CD8-positive, alpha-beta memory T cell (primary cell): ENCODE measurements at places on chromosomes 4 and X. TPM values are rescaled to one million over a fixed set of nuclear protein-coding genes. Genes with fewer than 3 reads are reported as not detected.

DNA sequence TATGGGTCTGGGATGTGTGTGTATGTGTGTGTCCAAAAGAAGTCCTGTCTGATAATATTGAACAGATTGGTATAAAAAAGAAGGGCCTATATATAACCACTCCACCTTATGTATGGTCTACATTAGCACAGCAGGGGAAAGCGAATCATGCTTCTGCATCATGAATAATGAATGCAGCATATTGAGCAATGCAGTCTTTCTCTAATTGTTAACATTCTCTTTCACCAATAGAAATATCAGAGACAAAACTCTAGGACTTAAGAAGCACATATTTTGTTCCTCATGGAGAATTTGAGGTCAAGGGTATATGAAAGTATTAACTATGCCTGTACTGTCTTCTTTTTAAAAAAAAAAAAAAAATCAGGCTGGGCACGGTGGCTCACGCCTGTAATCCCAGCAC lies 264.3 kb upstream of the NOCT start:
- DNase-seq: no peak

GRCh38 chr4:186039697-186040096 lies 29.3 kb upstream of the TLR3 start:
- DNase-seq: no peak

DNA sequence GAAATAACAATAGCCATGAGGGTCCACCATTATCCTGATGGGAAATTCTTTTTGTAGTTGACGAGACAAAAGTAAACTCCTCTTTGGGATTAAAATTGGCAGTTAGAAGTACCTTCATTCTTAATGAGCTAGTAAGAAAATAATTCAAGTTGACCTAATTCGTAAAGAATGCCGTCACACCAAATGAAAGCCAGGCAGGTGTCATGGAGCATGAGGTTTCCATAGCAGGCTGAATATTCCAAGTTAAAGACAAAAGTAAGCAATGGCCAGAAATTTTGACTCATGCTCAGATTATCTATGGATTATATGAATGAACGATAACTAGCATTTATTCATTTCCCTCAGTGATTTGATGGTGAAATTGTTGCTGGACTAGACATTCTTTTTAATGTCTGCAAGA lies 192.2 kb upstream of the FAT1 start:
- DNase-seq: no peak

GRCh38 chr4:167623241-167623572 lies 388.9 kb upstream of the SPOCK3 start:
- no peak for DNase-seq

- no peak for DNase-seq
Observed at GRCh38 chrX:130974323-130974722, 71.3 kb upstream of the ENOX2 start.

GRCh38 chrX:68686097-68686977 lies 38.9 kb downstream of the STARD8 start:
- no peak for DNase-seq

GRCh38 chr4:13103382-13104015 lies 380.6 kb downstream of the RAB28 start:
- DNase-seq: no peak

DNA sequence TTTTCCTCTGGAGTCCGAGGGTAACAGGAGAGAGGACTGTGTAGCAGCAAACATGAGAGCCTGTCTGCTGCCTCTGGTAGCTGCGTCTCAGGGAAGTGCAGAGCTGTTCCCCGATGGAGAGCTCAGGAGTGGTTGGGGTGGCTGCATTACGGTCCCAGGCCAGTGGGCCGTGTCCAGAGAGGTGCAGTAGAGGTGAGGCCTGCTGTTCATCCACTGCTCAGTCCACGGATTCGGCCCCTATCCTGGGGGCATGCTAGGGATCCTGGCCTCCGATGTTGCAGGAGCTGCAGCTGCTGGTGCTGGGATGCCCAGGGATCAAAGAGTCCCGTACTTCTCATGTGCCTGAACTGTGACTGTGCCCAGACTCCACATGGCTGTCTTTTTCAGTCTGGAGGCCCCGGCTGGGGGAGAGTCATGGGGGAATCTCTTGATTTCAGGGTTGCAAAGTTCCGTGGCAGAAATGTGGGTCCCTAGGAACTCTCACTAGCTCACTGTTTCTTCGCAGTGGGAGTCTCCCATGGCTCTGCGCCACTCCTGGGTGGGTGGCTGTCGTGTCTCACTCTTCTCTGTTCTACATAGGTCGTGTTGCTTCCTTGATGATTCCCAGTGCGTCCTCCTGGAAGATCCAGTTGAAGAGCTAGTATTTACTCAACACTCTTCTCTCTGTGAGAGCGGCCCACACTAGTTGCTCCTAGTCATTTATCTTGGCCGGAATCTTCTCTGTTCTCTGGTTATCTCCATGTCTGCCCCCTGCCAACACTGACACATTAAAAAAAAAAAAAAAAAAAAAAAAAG lies 109.5 kb upstream of the CENPE start:
- no peak for DNase-seq

DNA sequence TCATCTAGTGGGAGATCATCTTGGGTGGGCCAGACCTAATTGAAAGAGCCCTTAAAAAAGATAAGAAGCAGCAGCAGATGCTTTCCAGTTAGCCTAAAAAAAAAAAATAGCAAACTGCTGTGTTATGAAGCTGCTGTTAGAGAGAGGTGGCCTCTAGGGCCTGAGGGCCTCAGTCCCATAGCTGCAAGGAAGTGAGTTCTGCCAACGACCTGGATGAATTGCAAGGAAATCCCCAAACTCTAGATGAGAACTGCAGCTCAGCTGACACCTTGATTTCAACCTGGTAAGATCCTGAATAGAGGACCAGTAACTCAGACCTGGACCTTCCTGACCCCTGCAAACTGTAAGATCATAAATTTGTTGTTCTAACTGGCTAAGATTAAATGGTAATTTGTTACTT lies 275.2 kb downstream of the TENM3 start:
- DNase-seq: no peak

GRCh38 chr4:165873298-165874071 lies 448 bp downstream of the TLL1 start:
- no peak for DNase-seq

- DNase-seq: peak; percentile 1
Observed at GRCh38 chrX:102712216-102712966, at the start of gene GPRASP2. GPRASP2 (plus strand) TSS chrX:102712448; CDS start chrX:102714870, 2,422 bp downstream.

GRCh38 chr4:42712854-42713253 lies 55.9 kb upstream of the ATP8A1 start:
- DNase-seq: no peak

- no peak for DNase-seq
Observed at GRCh38 chr4:144504883-144505282, 141.1 kb upstream of the HHIP start.

- DNase-seq: no peak
Observed at GRCh38 chr4:116453127-116453526, 632.2 kb downstream of the TRAM1L1 start.

- DNase-seq: no peak
Observed at GRCh38 chr4:7342223-7343080, 92.3 kb downstream of the PSAPL1 start.

DNA sequence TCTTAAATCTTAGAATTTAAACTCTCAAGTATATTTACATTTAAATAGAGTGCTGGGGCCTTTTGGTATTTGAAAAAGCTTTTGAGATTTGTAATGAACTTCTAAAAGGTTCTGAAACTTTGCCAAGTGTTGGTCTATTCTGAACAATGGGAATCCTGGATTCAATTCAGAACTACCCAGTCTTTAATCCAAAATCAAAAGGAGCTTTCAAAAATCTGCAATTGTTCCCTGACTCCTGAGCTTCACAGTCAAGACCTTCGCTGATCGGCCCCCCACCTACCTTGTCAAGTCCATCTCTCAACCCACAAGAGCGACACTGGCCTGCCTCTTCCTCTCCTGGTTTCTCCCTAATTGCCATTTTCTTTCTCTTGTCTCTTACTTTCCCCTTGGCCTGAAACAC lies 666.1 kb upstream of the BOD1L1 start:
- DNase-seq: no peak

DNA sequence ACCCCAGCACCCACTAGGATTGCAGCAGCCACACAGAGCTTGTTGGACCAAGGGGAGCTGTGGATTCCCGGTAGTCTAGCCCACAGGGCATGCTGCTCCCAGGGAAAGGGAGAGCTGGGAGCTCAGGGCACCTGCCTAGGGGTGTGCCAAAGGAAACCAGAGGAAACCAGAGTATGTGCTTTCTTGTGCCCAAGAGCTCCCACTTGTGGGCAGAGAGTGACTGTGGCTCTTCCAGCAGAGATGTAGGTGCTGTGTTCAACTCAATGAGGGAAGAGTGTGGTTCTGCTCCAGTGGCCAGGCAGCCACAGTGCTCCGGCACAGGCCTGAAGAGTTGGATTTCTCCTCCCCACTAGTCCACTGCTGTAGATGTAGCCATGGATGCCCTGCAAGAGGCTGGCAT lies 1050.0 kb upstream of the INTU start:
- DNase-seq: no peak

- no peak for DNase-seq
Observed at GRCh38 chr4:68985442-68985841, 33.8 kb upstream of the UGT2A3 start.

- DNase-seq: no peak
Observed at GRCh38 chr4:103498161-103499070, 221.4 kb downstream of the TACR3 start.

- DNase-seq: no peak
Observed at GRCh38 chr4:137528673-137529072, 3.6 kb downstream of the PCDH18 start.

GRCh38 chrX:130261296-130261893 lies 7.3 kb downstream of the ZNF280C start:
- DNase-seq: no peak

- no peak for DNase-seq
Observed at GRCh38 chrX:140661643-140662042, 47.9 kb upstream of the LINC00632 start.

DNA sequence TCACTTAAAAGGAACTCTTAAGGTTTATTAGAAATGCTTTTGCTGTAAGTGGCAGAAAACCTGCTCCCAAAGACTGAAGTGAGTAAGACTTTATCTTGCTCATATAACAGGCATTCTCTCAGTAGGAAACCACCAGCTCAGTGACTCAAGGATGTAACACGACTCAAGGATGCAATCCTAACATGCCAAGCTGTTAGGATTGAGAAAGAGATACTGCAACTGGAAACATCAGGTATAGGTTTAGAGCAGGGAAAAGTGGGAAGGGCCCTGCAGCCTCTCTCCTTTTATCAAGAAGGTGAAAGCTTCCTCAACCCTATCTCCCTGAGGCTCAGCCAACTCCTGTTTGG lies 11.9 kb upstream of the SLC9A7 start:
- DNase-seq: no peak

- no peak for DNase-seq
Observed at GRCh38 chr4:152448854-152449253, 87.0 kb downstream of the FBXW7 start.

KLHL34 gene
- total RNA-seq: 0.35 TPM

MSL3 gene
- 37.5 TPM for total RNA-seq

PLP1 gene
- not detected for total RNA-seq

JADE3 gene
- total RNA-seq: 1.6 TPM

VCX3A gene
- total RNA-seq: not detected

CC2D2A gene
- not detected for total RNA-seq

ODAM gene
- not detected for total RNA-seq

CFI gene
- 0.13 TPM for total RNA-seq
